ENCODE measurements at places on chromosomes 11 and 22.

DNA sequence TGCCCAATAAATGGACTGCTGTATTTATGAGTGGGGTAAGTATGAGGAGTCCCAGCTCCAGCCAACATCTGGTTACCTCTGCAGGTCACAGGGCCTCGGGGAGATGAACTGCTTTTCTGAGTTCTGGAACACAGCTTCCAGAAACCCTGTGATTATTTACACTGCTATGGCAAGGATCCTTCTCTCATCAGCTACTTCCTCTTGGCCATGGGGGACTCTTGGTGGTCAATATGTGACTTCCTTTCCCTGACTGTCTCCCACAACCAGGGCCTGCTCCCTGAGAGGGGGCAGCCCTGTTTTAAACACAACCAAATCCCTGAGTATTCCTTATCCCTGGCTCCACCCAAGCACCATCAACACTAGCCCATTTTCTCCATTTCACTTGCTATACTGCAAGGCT is 10.0 kb downstream of the RHOG start:
- no peak for DNase-seq

GRCh38 chr11:87628026-87628580 is 547.1 kb downstream of the RAB38 start:
- DNase-seq: no peak

DNA sequence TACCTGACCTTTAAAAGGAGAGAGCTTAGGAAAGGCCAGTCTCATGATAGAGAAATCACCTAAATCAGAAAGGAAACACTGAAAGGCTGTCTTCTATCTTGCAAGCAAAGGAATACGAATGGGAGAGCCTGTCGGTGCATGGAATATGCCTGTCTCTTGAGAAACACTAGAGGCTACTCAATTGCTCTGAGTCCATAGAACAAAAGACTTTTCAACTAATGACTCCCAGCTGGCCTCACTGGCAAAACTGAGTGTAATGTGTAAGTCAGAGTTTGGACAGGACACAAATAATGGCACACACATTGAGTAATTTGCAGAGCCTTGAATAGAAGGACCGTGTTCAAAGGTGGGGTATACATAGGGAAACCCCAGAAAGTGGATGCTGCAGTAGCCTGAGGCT is 171.0 kb upstream of the ARHGAP20 start:
- DNase-seq: no peak

DNA sequence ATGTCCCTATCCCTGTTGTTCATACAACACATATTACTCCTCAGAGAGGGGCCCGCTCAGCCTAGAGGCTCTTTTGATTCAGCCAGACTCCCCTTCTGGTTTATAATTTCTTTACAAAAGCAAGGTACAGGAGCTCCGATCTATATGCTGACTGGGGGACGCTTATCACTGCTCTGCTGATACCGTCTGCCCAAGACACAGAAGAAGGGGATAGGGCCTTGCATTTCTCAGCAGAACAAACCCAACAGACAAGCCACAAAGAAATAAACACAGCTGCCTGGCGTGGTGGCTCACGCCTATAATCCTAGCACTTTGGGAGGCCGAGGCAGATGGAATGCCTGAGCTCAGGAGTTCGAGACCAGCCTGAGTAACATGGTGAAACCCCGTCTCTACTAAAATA is 109.9 kb upstream of the AKIP1 start:
- no peak for DNase-seq

- no peak for DNase-seq
Measured at GRCh38 chr11:106524436-106524835, 447.0 kb downstream of the AASDHPPT start.

DNA sequence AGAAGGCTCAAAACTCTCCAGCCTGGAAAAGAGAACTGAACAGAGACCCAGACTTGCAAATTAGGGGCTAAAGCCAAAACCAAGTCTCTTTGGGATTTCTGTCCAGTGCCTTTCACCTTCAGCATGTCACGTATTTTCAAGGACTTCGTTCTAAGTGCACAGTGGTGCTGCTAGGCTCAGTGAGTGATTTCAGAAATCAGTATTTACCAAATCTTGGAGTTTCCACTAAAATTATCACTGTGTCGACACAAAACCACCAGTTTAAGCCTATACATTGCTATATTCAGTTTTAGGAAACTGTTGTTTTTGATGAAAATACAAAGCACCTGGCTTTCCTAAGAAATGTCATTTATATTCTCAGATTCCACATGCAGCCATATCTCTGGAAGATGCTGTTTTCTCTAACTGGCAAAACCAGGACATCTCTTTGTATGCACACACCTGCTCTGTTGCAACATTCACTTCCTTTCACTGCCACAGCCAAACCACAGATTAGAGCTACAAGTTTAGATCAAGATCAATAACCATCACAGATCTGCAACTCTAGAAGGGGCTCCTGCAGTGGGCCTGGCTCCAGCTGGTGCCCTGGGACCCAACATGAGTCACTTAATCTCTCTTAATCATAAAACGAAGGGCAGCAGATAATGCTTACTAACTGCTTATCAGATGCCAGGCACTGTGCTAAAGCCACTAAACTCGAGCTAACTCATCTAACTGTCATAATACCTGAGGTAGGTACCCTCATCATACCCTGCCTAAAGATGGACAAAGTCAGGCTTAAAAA is 22.3 kb downstream of the SMCO4 start:
- DNase-seq: peak; percentile 47

DNA sequence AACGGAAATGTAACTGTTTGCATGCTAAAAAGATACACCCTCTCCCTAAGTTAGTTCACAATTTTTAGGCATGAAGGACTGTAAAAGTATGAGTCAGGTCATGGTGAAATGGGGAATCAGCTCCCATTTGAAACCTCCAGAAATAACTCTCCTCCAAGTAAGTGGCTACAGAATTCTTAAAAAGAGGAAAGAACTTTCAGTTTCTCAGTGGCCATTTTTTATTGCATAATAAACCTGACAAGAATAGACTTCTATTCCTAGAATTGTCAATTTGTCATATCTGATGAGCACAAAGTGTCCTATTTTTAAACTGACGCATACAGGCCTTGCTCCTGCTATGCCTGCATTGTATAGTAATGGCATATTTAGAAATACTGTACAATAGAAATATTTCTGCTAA is 612.2 kb downstream of the CNTN5 start:
- DNase-seq: no peak

DNA sequence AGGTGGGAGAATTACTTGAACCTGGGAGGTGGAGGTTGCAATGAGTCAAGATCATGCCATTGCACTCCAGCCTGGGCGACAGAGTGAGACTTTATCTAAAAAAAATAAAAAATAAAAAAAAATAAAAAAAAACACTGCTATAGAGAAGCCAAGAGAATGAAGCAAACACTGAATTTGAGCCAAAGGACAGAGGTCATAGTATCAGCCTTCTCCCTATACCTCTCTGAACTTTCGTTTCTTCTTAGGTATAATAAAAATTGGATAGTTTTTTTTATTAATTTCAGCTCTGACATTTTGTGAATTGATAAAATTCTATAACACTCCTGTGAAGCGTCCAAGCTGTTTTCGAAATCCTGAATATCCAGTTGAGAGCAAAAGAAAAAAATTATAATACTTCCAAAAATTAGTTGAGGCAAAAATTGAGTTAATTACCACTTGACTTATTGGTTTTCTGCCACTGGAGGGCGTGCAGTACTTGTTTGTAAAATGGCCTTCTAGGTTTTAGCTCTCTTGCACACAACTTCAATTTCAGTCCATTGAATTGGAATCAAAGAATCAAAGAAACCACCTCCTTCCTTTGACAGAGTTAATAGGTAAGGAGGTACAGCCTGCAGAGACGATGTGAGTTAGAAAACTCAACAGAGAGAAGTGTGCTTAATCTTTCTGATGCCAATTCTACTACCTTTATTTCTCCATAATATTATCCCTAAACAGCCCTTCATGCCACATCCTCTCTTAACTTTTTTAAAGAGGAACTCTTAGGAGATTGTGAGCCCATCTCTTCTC is 143.2 kb downstream of the BBOX1 start:
- DNase-seq: peak; percentile 31

GRCh38 chr22:29207243-29207550 is 1.5 kb downstream of the EMID1 start:
- DNase-seq: no peak

DNA sequence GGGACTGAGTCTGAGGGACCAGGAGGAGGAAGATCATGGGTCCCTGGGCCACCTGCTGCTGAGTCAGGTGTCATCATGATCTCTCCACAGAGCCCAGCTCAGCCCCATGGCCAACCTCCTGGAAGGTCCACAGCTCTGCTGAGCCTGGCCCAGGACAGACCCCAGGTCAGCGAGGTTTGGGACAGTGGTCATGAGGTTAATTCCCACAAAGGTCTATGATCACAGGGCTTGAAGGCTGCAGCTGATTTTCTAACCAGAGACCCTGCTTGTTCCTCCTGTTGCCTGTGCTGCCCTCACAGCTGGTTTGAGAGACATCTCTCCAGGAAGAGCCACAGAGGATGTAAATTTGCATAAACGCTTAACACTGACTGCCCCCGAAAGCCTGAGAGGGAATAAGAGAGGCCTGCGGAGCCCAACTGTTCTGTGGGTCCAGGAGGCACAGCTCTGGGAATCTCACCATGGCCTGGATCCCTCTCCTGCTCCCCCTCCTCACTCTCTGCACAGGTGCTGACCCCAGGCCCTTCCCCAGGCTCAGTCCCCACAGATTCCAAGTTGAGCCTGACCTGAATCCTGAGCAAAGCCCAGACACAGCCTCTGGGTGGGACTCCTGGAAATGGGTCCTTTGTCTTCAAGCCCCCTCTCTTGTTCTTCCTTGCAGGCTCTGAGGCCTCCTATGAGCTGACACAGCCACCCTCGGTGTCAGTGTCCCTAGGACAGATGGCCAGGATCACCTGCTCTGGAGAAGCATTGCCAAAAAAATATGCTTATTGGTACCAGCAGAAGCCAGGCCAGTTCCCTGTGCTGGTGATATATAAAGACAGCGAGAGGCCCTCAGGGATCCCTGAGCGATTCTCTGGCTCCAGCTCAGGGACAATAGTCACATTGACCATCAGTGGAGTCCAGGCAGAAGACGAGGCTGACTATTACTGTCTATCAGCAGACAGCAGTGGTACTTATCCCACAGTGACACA is 102.8 kb downstream of the GGTLC2 start:
- DNase-seq: no peak
